Amniotic stem cell (primary cell): ENCODE measurements at places on chromosomes 1 and 21.

- no peak for DNase-seq
Measured at GRCh38 chr1:159184201-159184600, 12.8 kb downstream of the CADM3 start.

DNA sequence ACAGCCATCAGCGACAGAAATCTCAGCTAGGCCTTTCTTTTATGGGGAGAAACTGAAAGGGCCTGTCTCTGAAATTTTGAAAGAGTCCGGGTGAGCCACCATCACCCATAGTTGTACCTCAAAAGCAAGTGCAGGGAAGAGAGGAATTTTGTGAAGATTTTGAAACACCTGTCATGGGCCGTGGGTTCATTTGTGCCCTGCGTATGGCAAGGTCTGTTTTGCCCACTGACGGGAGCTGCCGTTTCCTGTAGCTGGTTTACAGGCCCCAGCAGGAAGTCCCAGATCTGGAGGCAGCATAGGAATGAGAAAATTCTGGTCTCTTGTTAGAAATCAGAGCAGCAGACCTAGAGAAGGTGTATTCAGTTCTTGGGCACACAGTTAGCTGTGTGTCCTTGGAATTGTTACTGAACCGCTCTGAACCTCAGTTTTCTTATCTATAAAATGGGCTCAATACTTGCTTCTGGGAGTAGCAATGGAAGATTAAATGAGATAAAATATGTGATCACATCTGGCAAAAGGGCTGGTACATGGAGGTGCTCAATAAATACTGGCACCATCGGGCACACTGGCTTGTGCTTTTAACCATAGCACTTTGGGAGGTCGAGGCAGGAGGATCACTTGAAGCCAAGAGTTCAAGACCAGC, 52.5 kb downstream of the MAN1C1 start:
- DNase-seq, result no peak

- no peak for DNase-seq
Measured at GRCh38 chr1:69671363-69672010, 103.8 kb downstream of the LRRC7 start.

- no peak for DNase-seq
Measured at GRCh38 chr1:32393832-32394140, 455 bp downstream of the BSDC1 start.

GRCh38 chr1:6370006-6370405, 23.6 kb downstream of the ACOT7 start:
- no peak for DNase-seq

DNA sequence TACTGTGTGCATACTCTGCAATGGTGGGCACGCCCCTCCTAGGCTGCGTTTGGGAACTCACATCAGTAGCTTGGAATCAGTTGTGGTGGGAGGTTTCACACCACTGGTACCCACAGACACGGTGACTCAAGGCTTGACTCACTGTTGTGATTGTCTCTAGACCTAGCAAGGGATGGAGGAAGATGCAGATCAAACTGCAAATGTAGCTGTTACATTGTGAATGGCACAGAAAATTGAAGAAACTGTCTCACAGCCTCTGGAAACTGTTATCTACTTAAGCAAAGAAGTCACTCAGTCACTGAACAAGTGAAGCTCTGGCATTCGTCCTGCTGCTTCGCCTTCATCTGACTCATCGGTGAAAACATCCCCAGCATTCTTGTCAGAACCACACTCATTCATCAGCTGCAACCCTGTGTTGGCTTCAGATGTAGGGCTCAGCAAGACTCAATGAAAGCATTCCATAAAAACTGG, 59.5 kb downstream of the POFUT2 start:
- DNase-seq, result peak; percentile 86

DNA sequence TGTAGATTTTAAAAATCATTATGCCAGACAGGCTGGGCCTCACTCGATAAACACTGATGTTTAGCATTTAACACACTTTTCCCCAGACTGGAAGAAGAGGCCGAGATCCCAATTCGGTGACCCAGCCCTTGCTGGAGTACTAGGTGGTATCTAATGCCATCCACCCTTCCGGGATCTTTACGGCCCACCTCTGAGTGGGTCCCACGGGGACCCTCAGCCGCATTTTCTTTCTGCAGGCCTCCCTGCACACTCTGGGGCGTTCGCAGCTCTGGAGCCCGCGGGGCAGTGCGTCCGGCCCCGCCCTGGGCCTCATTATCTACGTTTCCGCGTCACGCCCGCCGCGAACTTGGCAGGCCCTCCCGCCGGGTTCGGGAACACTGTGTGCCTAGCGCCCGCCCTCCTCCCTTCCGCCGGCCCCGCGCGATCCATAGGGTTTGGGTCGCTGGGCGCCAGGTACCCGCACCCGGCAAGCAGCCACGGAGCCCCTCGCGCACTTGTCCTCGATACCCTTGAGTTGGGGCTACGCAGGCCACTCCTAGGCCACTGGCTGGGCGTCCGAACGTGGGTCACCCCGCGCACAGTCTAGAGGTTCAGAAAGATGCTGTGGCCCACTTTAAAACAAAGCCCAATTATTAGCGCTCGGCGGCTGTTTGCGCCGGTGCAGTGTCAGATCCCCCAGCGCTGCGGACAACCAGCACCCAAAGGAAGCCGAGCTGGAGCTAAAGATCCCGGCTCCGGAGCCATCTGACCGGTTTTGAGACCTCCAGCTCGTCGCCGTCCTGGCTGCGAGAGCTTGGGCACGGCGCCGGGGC, 950 bp upstream of the EVA1C start:
- DNase-seq, result no peak

DNA sequence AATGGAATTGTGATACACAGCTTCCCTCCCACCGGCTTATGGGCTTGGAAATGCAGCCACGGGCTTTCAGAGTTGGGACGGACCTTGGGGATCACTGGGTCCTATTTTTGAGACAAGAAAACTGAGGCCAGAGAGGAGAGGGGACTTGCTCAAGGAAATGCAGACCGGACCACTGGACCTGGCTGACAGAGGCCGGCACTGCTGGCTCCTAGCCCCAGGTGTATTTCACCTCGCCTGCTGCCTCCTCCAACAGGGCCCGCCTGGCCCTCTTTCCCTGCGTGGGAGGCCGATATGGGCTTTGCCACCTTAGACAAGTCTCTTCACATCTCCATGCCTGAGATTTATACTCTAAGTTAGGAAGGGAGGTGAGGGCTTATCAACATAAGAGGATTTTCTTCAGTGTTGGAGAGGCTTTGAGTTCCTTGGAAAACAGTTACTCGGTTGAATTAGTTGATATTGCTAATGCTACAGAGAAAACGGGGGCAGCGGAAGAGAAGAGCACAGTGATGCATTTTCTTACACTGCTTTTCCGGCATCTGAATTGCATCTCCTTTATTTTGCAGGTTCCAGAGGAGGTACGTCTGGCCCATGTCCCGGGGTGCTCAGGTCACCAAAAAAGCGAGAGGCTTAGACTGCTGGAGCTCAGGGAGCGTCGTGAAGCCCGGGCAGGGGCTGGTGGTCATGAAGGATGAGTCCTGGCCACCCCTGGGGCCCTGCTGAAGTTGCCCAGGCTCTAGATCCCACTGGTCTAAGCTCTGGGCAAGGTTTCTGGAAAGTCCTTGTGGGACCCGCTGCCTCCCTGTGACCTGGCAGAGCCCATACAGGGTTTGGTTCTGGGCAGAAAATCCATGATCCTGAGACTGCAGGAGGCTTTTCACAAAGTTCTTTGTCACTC, 44.7 kb downstream of the CAPN2 start:
- DNase-seq, result no peak

- no peak for DNase-seq
Measured at GRCh38 chr1:86084998-86085397, 71.6 kb downstream of the COL24A1 start.

- no peak for DNase-seq
Measured at GRCh38 chr1:38336301-38336923, 289.8 kb upstream of the POU3F1 start.

DNA sequence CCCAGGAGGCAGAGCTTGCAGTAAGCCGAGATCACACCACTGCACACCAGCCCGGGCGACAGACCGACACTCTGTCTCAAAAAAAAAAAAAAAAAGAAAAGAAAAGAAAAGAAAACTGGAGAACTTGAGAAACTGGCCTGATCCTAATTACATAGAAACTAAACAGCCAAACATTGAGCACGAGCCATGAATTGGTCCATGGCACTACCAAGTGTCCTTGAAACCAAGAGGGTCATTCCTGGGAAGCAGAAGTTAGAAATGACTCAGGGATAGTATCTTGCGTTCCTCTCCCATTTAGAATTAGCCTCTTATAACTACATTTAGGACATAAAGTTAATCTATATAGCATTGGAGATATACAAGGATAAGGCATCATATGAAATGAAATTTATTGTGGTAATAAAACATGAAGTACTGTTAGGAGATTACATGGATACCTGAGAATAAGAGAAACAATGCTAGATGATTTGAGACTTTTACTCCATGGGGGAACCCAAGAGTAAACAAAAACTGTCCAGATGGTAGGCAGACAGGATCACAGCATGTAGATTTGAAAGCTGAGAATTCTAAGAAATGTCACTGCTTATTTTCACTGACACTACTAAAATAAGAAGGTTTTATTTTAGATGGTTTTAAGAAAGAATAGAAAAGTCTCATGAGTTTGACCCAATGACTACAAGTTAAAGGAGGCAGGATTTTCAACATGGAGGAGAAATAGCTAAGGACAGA, 39.5 kb upstream of the CPLANE2 start:
- no peak for DNase-seq

DNA sequence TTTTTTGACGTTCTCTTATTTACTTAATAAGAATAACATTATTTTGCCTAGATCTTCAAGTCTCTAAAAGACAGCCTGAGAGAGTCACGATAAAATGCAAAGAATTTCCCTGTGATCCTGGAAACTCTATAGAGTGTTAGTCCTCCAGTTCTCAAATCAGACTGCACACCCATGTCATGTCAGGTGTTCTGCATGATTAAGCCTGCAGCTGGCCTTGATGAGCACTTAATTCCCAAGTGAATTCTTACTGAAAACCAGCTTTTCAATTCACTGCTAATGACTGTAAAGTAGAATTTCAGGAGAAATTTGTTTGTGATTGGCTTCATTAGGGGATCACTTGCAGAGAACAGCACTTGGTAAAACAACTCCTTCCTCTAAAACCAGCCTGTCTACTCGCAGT, 41.9 kb downstream of the CHML start:
- no peak for DNase-seq

DNA sequence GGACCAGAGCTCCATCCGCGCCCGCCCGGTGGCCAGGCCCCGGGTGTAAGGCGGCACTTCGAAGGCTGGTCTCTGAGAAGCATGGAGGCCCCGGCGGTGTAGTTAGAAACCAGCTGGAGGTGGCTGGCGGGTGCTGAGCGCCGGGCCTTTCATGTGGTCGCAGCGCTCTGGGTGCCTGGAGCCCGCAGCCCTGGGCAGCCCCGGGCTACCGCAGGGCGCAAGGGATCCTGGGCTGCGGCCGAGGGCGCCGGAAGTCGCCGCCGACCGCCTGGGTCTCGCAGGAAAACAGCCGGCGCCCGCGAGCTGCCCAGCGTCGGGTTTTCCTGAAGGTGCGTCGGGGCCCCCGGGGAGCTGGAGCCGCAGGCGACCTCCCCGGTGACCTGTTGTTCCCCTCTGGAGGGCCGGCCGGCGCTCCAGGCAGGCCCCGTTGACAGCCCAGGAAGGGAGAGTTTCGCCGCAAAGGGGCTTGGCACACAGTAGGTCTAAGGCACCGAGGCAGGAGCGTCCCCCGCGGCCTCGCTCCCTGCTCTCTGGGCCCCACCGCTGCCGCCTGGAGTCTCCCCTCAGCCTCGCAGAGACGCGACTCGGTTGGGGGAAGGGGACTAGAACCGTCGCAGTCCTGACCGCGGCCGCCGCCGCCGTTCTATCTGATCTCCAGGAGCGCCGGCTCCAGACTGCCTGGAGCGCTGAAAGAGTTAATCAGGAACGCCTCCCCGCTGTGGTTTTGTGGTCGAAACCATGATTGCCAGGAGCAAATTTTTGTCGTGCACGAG, 2.7 kb downstream of the GRHL3 start:
- DNase-seq, result peak; percentile 38

DNA sequence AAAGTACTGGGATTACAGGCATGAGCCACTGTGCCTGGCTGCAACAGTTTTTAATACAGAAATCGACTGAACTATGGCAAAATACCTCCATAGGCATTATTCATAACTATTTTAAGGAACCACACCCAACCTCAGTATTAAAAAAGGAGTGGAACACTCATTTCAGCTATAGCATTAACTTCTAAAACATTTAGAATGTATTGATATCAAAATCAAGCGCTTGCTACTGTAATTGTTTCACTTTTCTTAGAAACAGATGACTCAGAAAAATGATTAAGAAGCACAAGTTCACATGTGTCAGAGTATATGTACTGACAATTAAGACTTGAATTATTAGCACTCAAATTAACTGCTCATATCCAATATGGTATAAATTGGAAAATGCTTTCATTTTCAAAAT, 15.1 kb downstream of the AIDA start:
- no peak for DNase-seq

GRCh38 chr21:42991992-42992740, 17.8 kb downstream of the PKNOX1 start:
- peak; percentile 78 for DNase-seq

- no peak for DNase-seq
Measured at GRCh38 chr1:54678776-54679643, 36.7 kb upstream of the TTC4 start.

GRCh38 chr1:156444407-156445001, 56.1 kb downstream of the MEF2D start:
- no peak for DNase-seq

DNA sequence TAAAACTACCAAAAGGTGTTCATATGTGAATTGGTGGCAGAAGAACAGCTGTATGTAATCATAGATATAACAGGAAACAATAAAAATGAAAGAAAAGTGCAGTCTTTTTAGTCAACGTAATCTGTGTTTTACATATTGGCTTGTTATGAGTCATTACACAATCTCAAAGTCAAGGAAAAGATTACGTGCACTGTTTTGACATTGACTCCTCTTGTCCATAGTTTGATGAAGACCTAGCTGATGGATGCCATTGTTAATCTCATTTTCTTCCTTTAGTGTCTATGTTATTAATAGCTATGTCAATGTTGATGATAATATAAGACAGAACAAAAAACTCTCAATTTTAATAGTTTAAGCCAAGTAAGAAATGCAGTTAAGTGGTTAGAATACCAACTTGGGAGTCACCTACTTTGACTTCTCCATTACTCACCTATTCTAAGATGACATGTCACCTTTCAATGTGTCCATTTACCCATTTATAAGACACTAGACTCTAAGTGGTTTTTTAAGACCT, 84.5 kb upstream of the SAMSN1 start:
- DNase-seq, result no peak

- DNase-seq, result no peak
Measured at GRCh38 chr1:109850827-109851226, 59.8 kb upstream of the CSF1 start.
